ENCODE measurements at places on chromosomes 6 and 20. TPM values are rescaled to one million over a fixed set of nuclear protein-coding genes. Genes with fewer than 3 reads are reported as not detected.

Gene C6orf163
- total RNA-seq = 1.9 TPM

Gene ZSCAN23
- 1.2 TPM for total RNA-seq

Gene NRSN1
- not detected for total RNA-seq

Gene ZNF343
- total RNA-seq = 21.4 TPM

Gene PRSS35
- not detected for total RNA-seq

Gene WFDC10B
- total RNA-seq = not detected

Gene TFAP2C
- total RNA-seq = not detected

Data from activated CD4-positive, alpha-beta T cell treated with anti-CD3 and anti-CD28 coated beads, Interleukin-2, amount 10 ng/mL, durations not matched to agents 24 days and 14 days (primary cell).